ENCODE measurements at places on chromosomes 11 and 22.

GRCh38 chr11:126544108-126545056, 188.9 kb downstream of the ST3GAL4 start:
- DNase-seq: peak; percentile 63

GRCh38 chr11:2576111-2576510, 123.7 kb downstream of the KCNQ1OT1 start:
- DNase-seq: no peak

DNA sequence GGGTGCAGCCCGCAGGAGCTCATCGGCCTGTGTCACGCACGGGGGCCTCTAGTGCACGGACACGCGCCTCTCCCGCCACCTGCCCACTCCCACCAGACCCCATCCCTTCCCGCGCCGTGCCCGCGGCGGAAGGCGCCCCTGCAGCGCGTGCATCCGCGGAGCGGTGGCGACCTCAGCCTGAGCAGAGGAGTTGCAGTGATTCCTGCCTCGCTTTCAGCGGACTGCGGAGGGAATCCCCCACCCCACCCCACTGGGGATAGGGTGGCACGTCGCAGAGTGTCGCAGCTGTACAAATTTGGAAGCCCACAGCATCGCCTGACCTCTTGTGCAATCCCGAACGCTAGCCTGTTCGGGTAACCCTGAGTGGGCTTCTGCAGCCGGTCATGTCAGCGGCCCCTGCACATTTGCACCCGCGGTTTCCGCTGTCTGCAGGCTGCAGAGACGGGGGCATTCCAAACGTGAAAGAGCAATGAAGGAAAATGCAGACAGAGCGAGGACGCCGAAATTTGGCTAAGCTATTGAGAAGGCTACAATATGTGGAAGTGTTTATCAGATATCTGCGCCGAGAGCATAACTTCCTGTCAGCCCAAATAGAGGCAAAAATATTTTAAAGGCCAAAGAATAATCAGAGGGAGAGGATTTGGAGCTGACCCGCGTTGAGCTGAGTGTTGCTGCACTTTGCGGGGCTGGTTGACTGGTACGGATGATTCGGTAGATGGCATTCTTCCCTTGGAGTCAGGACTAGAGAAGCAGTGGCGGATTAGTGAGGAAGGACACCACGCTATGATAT, 617 bp upstream of the ARHGAP20 start:
- peak; percentile 35 for DNase-seq

- no peak for DNase-seq
Measured at GRCh38 chr11:117188620-117189081, 10.1 kb downstream of the SIDT2 start.

DNA sequence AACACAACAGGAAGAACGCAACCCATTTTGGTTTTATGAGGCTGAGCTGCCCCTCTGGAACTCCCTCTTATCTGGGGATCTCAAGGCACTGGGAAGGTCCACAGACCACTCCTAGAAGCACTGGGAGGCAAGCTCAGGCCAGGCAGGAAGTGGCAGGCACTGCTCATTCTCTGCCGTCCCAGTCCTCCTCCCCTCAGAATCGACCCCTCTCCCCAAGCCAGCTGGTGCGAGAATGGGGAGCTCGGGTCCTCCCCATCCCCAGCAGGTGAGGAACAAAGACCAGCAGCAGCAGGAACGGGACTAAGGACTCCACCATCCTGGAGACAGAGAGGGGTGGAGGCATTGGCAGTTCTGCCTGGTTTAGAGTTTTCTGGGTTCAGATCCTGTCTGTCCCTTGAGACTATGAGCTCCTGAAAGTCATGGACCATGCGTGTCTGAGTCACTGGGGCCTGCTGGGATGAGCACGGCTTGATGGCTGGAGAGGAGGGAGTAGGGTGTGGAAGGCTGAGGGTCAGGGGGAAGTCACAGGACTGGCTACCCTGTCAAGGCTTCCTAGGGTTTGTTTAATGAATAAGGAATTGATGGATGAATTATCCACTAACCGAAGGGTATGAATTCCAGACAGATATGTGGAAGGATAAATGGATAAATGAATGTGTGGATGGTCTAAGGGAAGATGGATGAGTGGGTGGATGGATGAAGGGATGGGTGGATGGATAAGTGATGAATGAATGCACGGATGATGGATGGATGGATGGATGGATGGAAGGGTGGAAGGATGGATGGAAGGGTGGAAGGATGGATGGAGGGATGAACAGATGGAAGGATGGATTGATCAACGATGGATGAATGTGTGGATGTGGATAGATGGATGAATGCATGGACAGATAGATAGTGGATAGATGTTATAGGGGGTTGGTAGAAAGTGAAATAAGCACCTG, 6.4 kb downstream of the MYEOV start:
- DNase-seq: no peak

DNA sequence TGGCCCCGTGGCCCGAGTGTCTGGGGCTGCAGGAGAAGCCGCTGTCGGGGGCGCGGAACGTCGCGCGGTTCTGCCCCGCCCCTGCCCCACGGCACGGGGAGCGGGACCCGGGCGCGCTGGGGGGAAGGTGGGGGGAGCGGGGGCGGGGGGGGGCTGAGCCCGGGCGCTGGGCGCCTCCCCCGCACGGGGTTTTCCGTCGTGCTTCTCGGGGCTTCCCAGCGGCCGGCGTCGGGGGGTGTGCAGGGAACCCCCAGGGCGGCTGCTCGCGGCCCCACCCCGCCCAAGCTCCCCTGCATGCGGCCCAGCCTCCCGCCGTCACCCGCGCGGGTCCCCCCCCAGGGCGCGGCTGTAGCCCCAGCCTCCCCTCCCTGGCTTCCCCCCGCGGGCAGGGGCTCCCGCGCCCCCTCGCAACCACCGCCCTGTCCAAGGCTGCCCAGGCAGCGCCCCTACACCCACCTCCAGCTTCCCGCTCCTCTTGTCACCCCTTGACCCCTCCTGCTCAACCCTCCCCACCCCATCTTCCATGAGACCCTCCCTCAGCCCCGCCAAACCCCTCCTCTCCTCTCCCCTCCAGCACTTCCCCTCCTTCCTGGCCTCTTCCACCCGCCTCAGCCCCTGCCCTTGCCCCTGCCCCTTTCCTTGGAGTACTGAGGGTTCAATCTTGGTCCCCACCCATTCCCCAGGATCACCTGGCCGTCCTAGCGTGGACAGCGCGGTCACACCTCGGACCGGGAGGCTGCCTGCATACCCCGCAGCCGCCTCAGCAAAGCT, 1.7 kb downstream of the IL17REL start:
- peak; percentile 72 for DNase-seq

GRCh38 chr11:112051768-112052167, 22.0 kb downstream of the PIH1D2 start:
- no peak for DNase-seq

- DNase-seq: no peak
Measured at GRCh38 chr11:81135570-81135969, 1598.1 kb downstream of the FAM181B start.

DNA sequence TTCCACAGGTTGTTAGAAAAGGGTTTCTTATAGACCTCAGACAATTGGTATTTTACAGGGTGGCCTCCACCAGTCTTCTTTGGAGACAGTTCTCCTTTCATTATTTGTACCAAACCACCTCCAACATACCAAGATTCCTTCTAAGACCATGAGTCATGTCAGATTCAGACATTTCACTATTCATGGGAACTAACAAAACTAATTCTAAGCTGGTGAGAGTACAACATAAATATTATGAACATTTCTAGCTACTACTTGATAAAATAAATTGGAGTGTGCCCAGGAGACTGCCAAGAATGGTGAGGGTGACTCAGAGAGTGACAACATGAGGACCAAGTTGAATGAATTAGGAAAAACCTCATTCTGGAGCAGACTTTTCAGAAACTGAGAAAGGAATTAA, 494.6 kb upstream of the LRRC4C start:
- no peak for DNase-seq

- DNase-seq: peak; percentile 64
Measured at GRCh38 chr11:47551086-47551485, 1.8 kb downstream of the CELF1 start.

- DNase-seq: no peak
Measured at GRCh38 chr11:115214644-115215234, 289.5 kb downstream of the CADM1 start.

GRCh38 chr22:36722055-36722454, 18.5 kb upstream of the CACNG2 start:
- DNase-seq: no peak

DNA sequence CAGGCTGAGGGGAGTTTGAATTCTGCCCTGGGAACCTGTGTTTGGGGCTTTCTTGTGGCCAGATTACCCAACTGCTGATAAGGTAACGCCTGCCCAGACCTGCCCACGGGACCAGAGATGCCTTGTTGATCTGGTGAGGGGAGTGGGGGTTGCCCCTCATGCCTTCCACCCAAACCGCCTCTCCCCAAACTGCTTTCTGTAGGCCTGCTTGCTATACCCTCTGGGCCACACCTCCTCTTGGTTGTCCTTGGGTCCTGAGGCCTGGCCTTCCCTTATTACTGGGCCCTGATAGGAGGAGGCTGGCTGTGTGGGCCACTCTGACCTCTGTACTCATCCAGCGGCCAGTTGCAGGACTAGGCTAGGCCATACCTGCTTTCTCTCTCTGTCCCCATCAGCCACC, 3.4 kb downstream of the P2RY2 start:
- DNase-seq: no peak

DNA sequence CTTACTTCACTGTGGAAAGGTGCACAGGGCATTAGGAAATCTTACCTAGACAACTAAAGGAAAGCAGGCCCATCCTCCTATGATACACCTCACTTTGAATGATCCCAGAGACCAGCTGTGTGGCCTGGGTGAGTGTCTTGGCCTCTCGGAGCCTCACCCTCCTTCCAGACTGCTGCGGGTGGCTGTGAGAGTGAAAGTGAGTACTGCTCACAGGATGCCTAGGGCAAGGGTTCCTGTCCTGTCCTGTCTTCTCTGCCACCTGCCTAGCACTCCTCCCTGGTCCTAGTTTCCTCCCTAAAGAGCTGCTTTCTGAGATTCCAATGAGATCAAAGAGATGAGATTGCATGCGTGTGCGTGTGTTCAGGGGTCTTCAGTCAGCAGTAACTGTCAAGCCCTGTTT, 19.5 kb upstream of the ADORA2A start:
- DNase-seq: no peak

DNA sequence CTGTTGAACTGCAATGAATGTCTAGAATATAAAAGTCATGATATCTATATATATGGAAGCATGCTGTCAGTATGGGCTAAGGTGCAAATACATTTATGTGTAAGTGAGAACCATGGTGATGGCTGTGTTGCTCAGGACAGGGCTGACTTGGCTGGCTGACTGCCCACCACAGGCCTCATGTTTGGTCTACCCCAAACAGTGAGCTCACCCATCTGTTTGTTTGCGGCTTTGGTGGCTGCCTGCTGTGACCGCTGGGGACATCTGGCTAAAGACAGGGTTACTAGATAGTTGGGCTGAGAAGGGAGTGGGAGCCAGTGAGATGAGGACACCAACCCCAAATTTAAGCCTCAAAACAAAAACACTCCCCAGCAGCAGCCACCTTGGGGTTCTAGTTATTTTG, 6.3 kb downstream of the CD44 start:
- DNase-seq: peak; percentile 63

- peak; percentile 13 for DNase-seq
Measured at GRCh38 chr11:101553891-101554292, 29.9 kb downstream of the TRPC6 start.

DNA sequence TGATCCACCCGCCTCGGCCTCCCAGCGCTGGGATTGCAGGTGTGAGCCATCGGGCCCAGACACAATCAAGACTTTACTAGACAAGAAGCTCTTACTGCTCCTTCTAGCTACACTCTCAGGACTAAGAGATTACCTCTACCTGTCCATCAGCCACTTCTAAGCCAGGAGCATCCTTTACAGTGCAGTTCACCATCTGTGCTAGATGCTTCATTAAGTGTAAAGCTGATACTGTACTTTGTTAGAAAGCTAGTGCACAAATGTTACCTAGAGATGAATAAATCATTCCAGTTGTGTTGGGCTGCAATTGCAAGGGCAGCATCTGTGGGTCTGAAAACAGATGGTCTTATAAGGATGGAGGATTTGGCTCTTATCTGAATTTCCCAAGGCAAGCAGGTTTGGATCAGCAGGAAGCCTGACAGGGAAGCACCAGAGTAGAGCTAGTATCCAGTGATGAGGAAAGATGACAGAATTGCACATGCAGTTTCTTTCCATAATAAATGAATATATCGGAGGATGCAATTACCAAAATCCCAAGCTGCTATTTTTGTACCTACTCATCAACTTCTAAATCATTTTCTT, 58.3 kb downstream of the FAM168A start:
- DNase-seq: no peak

DNA sequence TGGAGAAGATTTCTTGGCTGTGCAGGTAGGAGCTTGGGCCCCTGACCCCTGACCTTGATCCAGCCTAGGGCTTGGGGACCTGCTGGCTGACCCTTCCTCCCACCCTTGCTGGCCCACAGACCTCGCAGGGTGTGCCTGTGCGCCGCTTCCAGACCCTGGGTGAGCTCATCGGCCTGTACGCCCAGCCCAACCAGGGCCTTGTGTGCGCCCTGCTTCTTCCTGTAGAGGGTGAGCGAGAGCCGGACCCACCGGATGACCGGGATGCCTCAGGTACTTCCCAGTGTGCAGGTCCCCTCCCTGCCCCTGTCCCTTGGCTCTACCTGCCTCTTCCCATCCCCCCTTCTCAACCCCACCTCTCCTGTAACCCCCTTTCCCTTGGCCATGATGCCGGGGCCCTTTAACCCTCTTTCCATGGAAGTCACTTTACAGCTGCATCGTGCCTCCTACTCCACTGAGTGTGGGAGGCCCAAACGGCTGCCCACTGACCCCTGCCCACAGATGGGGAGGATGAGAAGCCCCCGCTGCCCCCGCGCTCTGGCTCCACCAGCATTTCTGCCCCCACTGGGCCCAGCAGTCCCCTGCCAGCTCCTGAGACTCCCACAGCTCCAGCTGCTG, 3.8 kb downstream of the INPPL1 start:
- DNase-seq: no peak

- peak; percentile 85 for DNase-seq
Measured at GRCh38 chr22:22167791-22168189, 76.8 kb upstream of the VPREB1 start.

DNA sequence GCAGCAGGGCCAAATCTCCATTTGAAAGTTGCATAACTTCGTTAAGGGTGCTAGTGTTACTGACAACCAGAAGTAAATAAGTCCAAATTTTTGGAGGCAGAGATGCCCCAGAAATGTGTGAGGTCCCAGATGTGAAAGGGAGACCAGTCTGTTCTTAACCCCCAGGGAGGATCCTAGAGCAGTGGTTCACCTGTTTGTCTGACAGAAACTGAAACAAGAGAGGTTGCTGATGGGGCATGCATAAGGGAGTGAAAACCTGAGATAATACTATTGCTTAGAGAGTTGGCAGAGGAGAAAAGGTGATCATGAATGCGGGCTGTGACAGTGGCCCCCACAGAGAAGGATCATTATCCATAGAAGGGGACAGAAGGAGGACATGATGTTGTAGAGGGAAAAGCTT, 3.8 kb downstream of the CBLIF start:
- DNase-seq: no peak

DNA sequence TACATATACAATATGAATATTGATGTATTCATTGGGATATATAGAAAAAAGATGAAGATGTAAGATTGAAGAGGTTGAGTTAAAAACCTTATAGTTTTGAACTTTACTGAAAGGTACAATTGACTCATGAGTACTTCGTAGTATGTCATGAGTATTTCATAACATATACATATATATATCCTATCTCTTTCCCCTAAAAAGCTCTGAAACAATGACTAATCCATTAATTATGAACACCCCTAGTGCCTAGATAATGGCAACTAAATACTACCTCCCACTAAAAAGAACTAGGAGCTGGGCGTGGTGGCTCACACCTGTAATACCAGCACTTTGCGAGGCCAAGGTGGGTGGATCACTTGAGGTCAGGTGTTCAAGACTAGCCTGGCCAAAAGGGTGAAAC, 31.5 kb downstream of the SLC35F2 start:
- DNase-seq: no peak

- DNase-seq: no peak
Measured at GRCh38 chr11:125448136-125448535, 47.9 kb downstream of the FEZ1 start.

Measured in common myeloid progenitor, CD34-positive (primary cell).